ENCODE measurements at places on chromosomes 7 and 10. TPM values are rescaled to one million over a fixed set of nuclear protein-coding genes. Genes with fewer than 3 reads are reported as not detected.

GRCh38 chr10:43237128-43237527 is 29.7 kb downstream of the RASGEF1A start:
- no peak for DNase-seq

DNA sequence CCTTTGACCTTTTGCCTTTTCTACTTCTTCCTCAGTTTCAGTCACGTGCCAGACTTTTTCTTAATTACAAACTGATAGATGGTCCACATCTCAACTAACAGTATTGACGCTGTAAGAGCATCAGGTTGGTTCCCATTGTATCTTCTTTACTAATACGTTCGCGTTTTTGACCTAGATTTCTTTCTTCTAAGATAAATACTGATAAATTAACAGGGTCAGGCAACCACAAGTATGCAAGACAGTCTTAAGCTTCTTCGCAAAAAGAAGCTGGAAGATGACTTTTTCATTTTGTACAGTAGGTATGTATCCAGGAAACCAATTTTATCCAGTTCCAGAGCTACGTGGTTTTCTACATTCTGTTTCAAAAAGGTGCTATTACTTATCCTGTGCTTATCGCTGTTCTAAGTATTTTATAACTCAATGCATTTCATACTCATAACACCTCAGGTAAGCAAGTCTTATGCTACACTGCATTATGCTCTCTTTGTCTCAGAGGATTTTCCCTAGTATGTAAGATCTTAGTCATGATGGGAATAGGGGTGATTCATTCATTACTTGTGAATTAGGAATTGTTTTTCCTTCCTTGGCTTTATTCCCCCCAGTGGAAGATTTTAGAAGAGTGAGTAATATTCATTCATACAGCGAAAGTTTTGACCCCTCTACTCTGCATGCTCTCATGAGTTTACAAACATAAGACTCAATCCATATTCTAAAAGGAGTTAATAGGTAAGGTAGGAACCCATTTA is 955 bp downstream of the DUS4L start:
- no peak for DNase-seq

The TFPI2 gene
- 0.67 TPM for total RNA-seq

GRCh38 chr7:30562498-30562897 is 32.2 kb upstream of the GARS1 start:
- no peak for DNase-seq

The BLNK gene
- total RNA-seq: 28.2 TPM

The SRRM3 gene
- total RNA-seq: 22.4 TPM

DNA sequence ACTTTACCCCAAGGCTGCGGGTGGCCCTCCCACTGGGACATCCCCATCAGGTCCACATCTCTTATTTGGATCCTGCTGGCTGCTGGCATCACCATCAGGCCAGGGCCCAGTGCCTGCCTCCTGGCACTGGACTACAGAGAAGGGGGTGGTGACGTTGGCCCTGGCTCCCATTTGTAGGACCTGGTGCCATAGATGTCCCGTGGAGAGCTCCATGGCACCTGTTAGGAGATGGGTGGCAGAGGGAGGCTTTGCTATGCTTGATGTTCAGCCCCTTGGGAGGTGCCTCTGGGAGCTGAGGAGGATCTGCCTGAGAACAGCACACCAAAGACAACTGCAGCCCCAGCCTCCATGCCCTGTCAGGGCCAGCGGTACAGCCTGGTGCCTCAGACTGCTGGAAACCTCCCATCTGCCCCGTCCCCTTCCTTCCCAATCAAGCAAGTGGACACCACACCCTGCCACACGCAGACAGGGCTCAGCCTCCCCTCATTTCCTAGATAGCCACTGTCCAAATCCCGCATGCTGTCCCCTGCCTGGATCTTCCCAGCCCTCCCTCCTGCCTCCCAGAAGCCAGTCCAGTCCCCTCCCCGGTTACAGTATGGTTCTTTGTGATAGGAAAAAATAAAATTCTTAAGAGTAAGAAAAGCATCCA is 230.0 kb upstream of the GRB10 start:
- DNase-seq: no peak

The TAC1 gene
- not detected for total RNA-seq

GRCh38 chr10:73932620-73933112 is 21.7 kb downstream of the PLAU start:
- no peak for DNase-seq

DNA sequence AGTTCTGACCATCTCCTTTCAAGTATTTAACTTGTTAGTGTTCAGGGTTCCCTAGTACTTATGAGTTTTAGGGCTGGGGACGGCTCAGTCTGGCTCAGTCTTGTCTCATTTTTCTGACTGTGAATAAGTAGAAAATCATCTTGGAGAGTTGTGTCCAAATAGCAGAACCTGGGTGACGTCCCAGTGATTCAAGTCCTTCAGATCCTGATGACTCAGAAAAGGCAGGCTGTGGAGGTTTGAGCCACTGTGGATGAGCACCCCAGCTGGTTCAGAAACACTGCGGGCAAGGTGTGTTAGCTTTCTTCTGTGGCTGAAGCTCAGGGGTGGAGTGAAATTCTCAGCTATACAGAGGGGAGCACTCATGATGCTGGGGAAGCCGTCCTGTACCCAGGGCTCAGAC is 154.4 kb upstream of the NPY start:
- DNase-seq: no peak

The CALHM3 gene
- total RNA-seq: not detected

DNA sequence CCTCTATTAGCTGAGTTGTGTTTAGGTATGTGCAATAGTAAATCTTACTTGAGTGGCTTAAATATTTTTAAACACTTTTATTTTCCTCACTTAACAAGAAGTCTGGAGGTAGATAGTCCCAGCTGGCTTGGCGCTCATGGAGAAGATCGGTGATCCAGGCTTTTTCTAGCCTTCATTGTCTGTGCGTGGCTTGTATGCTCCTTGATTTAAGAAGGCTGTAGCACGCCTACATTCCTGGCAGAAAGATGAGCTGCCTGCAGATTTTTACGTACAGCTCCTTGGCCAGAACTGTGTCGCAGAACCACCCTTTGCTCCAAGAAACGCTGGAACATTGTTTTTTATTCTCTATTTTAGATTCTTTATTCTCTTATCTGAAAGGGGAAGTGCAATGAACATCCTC is 284.1 kb downstream of the KIF20B start:
- no peak for DNase-seq

GRCh38 chr10:86306628-86307278 is 59.8 kb downstream of the GRID1 start:
- DNase-seq: no peak

The RASSF4 gene
- total RNA-seq: 1.7 TPM

DNA sequence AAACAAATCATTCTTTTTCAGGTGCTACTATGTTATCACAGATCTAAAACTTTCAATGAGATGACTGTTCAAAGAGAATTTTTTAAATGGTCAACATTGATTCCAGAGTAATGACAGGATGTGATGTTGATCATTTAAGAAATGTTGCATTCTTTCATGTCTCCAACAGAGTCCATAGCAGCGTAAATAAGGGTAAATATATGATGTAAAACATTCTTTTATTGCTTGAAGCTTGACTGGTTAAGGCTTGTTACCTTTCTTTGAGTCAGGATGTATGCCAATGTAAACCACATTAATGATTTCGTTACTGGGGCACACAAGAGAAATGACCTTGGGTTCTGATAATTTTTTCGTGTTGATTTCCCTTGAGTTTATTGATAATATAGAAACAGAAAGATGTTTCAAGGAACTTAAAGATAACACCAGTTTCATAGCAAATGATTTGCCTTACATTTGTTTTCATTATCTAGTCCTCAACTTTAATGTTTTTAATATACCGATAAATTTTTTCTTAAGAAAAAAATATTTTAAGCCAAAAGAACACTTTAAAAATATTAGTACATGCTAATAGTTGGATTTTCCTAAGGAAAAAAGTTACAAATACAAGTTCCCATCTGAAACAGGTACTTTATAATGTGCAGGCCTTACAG is 3.5 kb downstream of the STK17A start:
- no peak for DNase-seq

The DNAH11 gene
- 7.4 TPM for total RNA-seq

The RTKN2 gene
- total RNA-seq: 10.1 TPM

GRCh38 chr7:138632826-138633602 is 68.1 kb downstream of the SVOPL start:
- no peak for DNase-seq

DNA sequence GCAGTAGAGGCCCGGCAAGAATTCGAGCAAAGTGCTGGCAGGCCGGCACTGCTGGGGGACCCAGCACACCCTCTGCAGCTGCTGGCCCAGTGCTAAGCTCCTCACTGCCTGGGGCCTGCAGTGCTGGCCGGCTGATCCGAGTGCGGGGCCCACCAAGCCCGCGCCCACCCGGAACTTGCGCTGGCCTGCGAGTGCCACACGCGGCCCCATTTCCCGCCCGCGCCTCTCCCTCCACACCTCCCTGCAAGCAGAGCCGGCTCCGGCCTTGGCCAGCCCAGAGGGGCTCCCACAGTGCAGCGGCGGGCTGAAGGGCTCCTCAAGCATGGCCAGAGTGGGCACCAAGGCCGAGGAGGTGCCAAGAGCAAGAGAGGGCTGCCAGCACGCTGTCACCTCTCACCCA is 3.1 kb downstream of the DYDC2 start:
- DNase-seq: no peak

The HOXA10 gene
- not detected for total RNA-seq

- no peak for DNase-seq
These were observed 267.4 kb downstream of the ADK start for GRCh38 chr10:74418285-74418872.

DNA sequence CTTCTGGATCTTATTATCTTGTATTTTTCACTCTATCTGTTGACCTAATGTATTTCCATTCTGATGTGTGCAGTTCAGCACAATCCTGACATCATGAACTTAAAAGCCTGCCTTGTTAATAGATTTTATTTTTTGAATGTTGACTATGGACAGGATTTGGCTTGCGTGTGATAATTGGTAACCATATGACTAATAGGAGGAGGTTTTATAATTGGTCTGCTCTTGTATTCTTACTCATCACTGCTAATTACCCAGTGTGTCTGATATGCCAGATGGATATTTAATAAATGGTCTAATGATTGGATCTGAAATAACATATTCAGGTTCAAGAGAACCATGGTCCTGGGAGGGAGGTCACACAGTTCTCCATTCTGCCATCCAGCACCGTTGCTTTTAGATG is 45.9 kb downstream of the MTURN start:
- DNase-seq: no peak

GRCh38 chr7:154774303-154774969 is 228.5 kb downstream of the PAXIP1 start:
- DNase-seq: no peak

The ATG9B gene
- 17.5 TPM for total RNA-seq

GRCh38 chr7:24334012-24334411 is 50.0 kb downstream of the NPY start:
- no peak for DNase-seq

DNA sequence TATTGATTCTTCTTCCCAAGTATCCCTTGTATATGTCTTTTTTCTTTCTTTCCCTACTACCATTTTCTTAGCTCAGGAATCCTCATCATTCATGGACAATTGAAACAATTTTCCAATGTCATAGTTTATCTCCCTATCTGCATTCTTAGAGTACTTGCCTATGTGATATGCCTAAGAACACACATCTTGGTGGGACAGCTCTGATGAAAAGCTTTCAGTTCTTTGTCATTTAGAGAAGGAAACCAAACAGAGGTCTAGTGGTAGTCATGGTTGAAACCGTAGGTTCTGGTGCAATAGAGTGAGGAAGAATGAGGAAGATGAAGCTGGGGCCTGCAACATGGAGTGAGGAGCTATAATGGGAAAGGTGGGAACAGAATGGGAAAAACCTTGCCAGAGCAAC is 28.2 kb downstream of the TDRD1 start:
- DNase-seq: no peak

DNA sequence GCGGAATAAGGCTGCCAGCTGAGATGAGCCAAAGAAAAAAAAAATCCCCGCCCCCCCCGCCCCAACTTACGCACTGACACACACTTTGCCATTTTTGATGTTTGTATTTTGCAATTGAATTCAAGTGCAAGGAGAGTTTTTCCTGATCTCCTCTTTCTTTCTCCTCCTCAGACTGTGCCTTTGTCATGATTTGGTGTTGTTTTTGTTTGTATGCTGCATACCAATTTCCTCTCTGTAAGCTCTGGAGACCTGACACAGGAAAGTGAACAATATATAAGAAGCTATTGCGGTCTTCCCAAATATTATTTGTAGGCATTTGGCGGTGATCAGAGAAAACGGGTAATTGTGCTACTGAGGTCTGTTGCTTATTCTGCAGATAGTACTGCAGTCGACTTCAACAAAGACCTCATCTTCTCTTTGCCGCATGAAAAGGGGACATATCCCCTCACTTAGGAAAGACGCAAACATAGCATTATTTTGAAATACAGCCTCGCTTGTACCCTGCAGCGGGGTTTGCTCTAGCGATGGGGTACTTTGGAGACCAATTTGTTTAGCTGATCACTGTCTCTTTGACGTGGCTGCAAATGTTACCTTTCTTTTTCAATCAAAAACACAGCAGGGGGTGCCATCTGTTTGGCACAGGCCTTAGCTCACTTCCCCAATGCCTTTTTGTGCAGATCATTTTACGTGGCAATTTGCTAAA is 206.6 kb downstream of the SKAP2 start:
- DNase-seq: no peak

The NKX2-3 gene
- total RNA-seq: 0.40 TPM

GRCh38 chr10:110681023-110681681 is 37.0 kb downstream of the RBM20 start:
- no peak for DNase-seq

GRCh38 chr10:52455098-52455497 is 141.0 kb downstream of the DKK1 start:
- no peak for DNase-seq

DNA sequence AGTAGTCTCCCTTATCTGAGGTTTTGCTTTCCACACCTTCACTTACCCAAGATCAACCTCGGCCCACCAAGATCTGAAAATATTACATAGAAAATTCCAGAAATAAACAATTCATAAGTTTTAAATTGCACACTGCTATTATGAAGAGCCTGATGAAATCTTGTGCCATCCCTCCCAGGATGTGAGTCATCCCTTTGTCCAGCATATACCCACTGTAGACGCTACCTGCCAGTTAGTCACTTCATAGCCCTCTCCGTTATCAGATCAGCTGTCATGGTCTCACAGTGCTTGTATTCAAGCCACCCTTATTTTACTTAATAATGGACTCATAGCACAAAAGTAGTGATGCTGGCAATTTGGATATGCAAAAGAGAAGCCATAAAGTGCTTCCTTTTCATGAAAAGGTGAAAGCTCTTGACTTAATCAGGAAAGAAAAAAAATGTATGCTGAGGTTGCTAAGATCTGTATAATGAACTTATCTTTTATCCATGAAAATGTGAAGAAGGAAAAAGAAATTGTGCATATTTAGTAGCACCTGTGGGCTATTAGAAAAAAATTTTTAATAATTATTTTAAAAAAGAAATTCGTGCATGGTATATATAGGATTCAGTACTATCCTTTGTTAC is 9.8 kb upstream of the MRPS16 start:
- no peak for DNase-seq

The TMEM273 gene
- total RNA-seq: 0.76 TPM

GRCh38 chr10:101162677-101163076 is 31.6 kb downstream of the TLX1 start:
- DNase-seq: no peak

DNA sequence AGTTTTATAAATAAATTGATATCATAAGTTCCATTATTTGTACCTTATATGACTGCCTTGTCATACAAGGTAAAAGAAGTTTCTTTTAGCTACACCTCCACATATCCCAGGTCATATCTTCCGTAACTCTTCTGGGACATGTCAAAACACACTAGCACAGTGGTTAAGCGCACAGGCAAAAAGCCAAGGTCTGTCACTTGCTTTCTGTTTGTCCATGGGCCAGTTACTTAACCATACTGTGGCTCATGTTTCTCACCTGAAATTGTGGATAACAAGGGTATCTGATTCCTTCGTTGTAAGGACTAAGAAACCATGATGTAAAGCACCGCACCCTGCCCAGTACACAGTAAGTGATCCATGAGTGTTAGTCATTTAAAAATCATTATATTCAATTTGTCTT is 56.2 kb downstream of the SEMA3D start:
- no peak for DNase-seq
